ENCODE measurements at places on chromosomes 2 and 18. TPM values are rescaled to one million over a fixed set of nuclear protein-coding genes. Genes with fewer than 3 reads are reported as not detected.

Gene DGKD
- 163 TPM for total RNA-seq

Gene NYAP2
- total RNA-seq = 0.15 TPM

Gene CRYGD
- not detected for total RNA-seq

DNA sequence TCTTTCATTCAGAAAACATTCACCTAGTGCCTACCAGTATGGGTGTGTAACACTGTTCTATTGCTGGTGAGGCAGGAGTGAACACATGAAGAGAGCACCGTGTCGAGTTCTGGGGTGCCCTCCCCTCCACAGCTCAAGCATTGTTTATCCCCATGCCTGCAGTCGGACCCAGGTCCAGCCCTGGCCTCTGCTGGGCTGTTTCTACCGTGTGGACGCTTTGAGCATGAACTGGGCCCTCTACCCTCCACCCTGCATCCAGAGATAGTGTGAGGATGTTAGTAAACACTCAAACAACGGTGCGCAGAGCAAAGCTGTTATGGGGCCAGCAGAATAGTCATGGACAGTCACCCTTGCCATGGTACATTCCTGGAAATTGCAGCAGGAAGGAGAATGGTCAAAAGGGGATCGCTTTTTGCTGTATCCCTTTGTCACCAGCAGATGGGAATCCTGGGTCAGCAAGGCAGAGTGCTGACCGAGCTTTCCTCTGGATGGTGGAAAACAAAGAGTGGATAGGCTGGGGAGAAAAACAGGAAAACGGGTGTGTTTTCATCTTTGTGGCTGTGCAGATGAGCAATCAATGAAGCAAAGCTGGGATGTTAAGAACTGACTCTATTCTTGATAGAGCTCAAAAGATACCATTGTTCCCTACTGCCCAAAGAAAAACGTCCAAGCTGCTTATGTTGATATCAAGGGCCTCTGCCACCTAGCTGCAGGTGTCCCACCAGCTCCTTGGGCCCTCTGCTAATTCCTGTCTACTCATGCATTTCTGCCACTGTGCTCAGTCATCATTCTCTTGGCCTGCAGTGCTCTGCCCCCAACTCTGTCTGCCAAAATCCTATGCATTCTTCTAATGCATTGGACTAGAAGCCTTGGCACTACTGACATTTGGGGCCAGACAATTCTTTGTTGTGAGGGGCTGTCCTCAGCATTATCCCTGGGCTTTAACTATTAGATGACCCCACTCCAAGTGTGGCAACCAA, 38.7 kb downstream of the REEP1 start:
- no peak for DNase-seq

DNA sequence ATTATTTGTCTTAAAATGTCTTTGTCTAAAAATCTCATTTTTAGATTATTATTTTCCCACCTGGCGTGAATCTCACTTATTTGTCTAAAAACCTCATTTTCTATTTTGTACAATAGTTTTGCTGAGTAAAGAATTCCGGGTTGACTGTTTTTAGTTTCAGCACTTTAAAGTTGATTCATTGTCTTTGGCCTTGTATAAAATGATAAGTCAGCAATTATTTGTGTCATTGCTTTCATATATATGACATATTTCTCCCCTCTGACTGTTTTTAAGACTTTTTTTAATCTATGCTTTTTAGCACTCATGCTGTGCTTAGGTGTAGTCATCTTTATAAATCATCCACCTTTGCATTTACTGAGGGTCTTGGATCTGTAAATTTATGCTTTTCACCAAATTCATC, 92.1 kb upstream of the DOK6 start:
- DNase-seq = no peak

DNA sequence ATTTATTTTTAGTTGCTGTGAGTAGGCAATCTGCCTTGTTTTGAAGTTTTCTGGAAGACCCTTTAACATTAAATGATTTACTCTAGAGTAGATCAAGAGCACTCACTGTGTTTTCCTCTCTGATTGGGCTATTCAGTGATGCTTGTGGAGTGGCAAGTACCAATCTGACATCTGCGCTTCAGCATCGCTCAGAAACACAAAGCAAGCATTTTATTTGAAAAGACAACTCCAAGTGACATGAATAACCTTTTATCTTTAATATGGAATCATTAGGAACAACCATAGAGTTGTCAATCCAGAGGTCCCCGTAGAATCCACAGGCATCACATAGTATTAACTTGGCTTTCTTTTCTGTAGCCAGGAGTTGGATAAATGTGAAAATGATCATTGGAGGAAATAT, 114.7 kb downstream of the CPS1 start:
- no peak for DNase-seq

Measured in T-cell (primary cell).